ENCODE measurements at places on chromosomes 6 and 20.

- no peak for DNase-seq
These were observed 65.5 kb upstream of the FABP7 start for GRCh38 chr6:122714059-122714458.

DNA sequence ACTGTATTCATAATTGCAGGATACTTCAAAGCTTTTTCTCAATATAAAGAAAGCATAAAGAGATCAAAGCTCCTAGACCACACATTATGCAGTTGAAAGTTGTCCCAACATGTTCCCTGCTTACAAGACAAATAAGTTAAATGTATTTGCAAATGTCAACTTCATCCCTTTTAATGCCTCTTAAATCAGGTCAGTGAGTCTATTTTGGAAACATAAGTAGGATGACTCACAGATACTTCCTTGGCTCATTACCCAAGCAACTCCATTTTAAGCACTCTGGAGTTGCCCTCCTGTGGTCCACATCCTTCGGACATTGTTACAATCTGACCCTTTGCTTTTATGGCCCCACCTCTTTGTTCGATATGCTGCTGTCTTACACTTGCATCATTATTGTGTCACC, 162.0 kb downstream of the FAXC start:
- DNase-seq = no peak

GRCh38 chr6:83824831-83825230, 28.3 kb upstream of the RIPPLY2 start:
- no peak for DNase-seq

GRCh38 chr6:82691997-82692396, 328.4 kb downstream of the TPBG start:
- DNase-seq = no peak

- no peak for DNase-seq
These were observed 127.4 kb downstream of the ADGRG6 start for GRCh38 chr6:142429195-142429594.

GRCh38 chr6:21019614-21020013, 485.4 kb downstream of the CDKAL1 start:
- DNase-seq = no peak

- DNase-seq = no peak
These were observed 207.0 kb downstream of the CDC5L start for GRCh38 chr6:44594481-44594880.

DNA sequence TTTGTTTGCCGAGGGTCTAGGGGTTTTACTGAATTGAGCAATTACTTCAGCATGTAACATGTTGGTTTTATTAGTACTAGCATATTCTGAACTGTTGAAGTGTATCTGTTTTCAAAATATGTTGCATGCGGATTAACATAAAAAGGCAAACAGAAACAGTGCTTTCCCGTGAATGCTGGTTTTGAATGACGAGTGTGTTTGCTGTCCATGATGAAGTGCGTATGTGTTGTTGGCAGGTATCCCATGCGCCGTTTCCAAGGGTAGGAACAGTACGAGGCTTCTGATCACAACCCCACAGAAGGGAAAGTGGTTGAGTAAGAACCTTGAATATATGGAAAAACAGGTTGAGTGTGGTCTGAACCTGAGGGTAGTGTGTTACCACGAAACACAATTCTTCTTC, 232.9 kb downstream of the SAMD5 start:
- no peak for DNase-seq

GRCh38 chr20:37202267-37202943, 23.1 kb upstream of the MROH8 start:
- peak; percentile 38 for DNase-seq

- DNase-seq = no peak
These were observed 220.8 kb downstream of the ERMARD start for GRCh38 chr6:169972101-169972651.
